ENCODE measurements at places on chromosomes 4 and X.

GRCh38 chr4:166987026-166987425 lies 247.3 kb downstream of the SPOCK3 start:
- DNase-seq = no peak

DNA sequence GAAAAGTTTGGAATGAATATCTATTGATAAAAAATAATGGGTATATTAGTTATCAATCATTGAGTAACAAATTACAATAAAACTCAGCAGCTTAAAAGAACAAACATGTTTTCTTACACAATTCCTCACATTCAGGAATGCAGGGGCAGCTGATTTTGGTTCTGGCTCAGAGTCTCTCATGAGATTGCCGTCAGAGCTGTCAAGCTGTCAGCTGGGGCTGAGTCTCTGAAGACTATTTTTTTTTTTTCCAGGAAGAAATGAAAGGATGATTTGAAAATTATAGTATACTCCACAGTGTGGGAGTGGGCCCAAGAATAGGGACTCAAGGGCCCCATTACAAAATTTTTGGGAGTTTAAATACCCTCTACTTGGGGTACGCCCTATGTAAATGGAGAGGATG lies 219.1 kb downstream of the GC start:
- DNase-seq = no peak

GRCh38 chrX:138748480-138748879 lies 37.0 kb upstream of the FGF13 start:
- no peak for DNase-seq

- no peak for DNase-seq
Measured at GRCh38 chr4:2820216-2820982, 23.2 kb upstream of the ADD1 start.

DNA sequence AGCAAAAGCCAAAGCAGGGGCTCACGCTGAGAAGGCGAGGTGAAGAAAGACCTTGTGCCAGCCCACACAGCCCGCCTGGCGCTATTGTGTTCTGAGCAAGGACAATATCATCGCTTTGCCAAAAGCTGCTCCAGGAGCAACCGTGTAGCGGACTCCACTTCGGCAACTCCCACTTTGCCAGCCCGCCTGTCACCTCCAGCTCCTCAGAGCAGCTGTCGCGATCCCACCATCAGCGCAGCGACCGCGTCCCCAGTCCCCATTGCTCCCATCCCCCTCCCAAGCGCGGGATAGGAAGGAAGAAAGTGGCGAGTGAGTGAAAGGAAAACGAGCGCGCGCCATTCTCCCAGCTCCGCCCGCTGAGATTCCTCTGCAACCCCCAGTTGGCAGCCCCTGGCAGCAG lies 759 bp downstream of the ZC4H2 start:
- no peak for DNase-seq

DNA sequence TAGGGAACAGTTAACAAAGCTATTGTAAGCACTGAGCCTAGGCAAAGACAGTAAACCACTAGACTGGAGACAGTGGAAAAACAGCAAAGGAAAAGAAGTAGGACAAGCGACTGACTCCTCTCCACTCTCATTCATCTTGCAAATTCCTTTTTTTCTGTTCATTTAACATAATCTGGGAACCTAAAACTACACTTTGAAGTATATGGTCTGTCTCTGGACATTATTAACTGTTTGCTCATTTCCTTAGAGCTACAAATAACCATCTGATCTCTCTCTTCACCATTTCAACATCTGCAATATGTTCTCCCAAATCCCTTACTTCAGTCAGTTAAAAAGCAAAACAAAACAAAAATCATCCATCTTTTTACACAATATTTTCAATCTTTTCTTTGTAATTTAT lies 642 bp downstream of the HMGN5 start:
- no peak for DNase-seq

GRCh38 chr4:98204236-98204553 lies 57.0 kb upstream of the RAP1GDS1 start:
- no peak for DNase-seq

GRCh38 chr4:36277533-36277932 lies 3.9 kb upstream of the DTHD1 start:
- DNase-seq = no peak

- no peak for DNase-seq
Measured at GRCh38 chrX:51955200-51955599, 61.8 kb downstream of the MAGED1 start.

Data from smooth muscle cell of the brain vasculature (primary cell).